ENCODE measurements at places on chromosomes 16 and 17.
A peak's percentile ranks its signal among the peaks of the same experiment; 100 is the strongest.

GRCh38 chr17:12898110-12898509, 108.8 kb downstream of the ARHGAP44 start:
- peak; percentile 66 for DNase-seq

GRCh38 chr17:79777894-79778503, at the start of gene CBX2:
CBX2 (plus strand) TSS chr17:79778148; CDS start chr17:79778236, 88 bp downstream.
- peak; percentile 96 for DNase-seq

DNA sequence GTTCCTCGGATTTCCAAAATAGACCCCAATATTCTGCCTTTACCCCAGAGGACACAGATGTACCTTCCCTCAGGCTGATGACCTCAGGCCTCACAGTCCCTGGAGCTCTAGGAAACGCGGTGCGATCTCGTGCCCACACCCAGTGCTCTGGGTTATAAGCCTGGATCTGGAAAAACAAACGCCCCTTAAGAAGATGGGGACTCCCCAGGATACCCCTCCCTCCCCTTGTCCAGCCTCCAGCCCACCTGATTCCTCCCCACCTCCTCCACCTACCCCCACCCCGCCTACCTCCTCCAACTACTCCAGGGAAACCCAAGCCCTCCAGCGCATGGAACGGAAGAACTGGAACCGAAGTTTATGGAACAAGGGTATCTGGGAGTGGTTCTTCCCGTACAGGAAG, 19.1 kb downstream of the PRR11 start:
- no peak for DNase-seq

DNA sequence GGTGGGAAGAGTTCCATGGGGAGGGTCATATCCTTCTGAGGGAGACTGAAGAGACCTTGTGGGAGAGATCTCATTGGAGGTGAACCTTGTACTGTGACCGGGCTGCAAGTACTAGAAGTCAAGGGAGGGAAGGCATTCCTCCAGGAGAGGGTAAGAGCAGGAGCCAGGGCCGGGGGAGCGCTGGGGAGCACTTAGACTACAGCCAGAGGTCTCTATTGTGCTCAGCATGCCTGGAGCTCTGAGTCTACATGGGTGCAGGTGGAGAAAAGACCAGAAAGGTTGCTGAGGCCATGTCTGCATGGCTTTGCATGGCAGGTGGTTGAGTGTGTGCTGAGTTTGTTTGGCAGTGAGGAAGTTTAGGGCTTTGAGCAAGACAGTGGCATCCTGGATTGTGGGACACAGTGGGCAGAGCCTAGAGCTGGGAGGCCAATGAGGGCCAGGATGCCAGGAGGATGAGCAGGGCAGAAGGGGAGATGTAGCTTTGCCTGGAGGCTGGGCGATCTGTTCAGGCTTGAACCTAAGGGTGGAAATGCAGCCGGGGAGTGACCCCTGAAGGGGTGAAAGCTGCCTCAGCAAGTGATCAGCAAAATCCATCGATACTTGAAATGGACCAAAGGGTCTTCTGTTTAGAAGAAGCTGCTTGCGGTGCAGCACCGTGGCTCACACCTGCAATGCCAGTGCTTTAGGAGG, 317.4 kb upstream of the TNRC6C start:
- DNase-seq: no peak

DNA sequence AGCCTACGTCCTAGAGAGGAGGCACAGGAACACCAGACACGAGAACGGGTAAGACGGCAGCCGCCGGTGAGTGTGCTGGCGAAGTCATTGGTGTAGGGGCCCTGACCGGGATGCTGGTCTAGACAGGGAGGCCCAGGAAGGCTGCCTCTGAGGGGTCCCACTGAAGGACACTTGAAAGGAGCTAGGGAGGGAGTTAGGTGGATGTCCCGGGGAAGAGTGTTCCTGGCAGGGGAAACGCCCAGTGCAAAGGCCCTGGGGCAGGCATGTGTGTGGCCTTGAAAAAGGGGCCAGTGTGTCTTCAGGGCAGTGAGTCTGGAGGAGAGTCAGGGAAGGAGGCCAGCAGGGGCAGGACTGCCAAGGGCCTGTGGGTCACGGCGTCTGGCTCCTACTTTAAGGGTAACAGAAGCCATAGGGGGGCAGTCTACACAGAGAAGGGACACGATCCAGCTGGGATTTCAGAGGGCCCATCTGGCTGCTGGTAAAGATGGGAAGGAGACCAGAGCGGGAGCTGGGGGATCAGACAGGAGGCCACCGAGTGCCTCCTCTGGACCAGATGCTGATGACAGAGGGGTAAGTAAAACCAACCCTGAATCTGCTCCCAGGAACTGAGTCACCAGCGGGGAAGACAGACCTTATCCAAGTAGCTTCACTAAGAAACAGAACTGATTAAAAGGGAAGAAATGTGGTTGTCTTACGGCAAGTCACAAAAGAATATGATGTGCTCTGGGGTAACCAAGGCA, 115.9 kb downstream of the LITAF start:
- no peak for DNase-seq

DNA sequence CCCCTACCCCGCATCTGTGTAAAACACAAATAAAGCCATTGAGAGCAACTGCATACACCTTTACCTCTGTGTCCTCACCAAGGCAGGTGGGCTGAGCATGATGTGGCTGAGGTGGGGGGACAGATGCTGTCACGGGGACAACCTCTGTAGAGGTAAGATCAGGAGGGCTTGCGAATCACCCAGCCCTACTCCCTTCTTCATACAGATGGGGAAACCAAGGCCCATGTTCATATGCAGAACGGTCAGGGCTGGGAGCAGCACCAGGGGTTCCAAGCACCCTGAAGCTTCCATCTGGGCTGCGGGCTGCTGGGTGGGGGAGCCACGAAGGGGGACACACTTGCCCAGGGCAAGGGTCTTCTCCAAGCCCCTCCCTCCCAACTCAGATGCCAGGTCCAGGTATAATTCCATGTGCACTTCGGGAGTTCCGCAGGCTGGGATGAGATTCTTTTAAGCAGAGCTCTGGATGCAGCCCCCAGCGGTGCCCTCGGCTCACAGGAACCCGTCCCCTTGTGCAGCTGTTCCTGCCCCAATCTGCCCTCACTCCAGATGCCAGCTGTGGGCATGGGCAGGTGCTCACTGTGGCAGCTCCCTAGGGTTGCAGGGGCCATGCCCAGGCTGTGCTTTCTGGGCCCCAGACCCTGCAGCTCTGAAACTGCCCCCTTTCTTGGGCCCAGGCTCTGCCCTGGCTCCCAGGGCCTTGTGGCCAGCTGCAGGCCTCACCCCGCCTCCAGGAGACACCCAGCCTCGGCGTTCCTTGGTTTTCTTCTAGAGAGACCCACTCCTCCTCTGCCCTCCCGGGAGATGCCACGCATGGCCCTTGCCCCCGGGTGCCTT, 9.6 kb downstream of the CTRB1 start:
- DNase-seq: no peak

DNA sequence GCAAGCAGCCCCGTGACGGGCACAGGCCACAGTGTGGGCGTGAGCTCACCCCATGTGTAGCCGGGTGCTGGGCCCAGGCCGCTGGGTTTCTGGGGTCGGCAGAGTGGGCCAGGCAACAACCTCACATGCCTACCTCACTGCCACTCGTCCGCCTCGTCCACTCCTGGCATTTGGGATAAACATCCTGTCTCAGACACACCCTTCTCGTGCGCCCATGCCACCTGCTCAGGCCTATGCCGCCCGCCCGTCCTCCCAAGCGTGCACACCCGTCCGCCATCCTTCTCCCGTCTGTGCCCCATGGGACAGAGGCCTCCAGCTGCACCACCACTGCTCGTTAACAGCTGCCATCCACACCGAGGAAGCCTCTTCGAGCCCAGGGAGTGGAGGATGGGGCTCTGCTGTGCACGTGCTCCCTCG, 64.3 kb downstream of the KLHDC4 start:
- DNase-seq: no peak

GRCh38 chr17:59561042-59561441, 4.4 kb upstream of the DHX40 start:
- DNase-seq: peak; percentile 66

- DNase-seq: no peak
These were observed 14.9 kb upstream of the CCDC182 start for GRCh38 chr17:57760046-57760445.

DNA sequence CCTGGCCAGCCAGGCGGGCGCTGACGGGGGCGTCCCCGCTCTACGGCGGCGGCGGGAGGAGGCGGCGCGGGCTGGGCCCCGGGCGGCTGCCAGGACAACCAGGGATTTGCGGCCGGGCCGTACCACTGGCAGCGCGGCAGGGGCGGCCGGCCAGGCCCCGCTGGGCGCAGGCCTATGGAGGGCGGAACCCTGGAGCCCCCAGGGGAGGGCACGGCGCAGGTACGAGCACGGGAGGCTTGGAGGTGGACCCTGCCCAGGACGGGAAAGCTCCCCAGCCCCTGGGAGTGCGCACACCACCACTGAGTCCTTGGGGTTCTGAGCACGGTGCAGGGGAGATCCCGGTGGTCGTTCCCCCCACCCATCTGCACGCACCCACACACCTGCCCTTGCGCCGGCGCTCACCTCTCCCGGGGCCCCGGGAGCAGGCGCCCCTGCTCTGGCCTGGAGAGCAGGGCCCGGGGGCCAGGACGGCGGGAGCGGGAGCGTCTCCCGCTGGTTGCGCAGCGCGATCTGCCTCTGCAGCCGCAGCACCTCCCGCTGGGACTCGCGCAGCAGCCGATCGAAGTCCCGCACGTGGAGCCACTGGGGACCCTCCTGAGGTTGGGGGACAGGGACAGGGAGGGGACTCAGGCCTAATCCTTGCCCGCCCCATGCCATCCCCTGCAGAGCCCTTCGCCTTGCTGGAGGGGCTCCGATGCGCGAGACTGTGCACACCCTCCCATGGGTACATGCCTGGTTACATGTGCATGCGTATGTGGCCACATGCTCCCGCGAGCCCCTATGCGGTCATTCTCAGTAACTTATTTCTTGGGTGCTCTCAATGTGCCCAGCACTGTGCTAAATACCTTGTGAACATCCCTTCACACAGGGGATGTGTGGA, 3.9 kb downstream of the TSPOAP1 start:
- DNase-seq: peak; percentile 88

DNA sequence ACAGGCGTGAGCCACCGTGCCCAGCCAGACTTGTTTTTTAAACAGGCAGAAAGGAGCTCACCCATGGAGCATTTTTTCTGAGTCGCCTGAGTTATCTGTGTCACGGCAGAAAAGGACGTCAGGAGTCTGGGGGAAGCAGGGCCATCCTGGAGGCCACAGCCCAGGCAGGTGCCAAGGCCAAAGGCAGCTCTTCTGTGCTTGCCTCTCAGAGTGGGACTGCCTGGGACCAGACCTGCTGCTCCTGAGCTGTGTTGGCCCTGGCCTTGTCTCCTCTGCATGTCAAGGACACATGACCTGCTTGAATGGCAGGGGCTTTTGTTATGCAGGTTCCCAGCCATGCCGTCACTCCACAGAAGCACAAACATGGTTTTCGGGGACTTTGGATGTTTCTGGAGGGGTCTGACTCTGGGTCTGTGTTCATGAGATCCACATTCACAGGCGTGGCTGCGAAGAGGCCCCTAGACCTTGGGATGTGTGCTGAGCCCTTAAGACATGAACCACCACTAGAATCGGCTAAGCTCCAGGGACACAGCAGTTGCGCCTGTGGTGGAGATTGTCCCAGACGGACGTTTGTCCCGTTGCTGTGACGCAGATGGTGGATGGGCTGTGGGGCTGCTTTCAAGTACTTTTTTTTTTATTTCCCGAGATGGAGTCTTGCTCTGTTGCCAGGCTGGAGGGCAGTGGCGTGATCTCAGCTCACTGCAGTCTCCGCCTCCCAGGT, 33.8 kb downstream of the FOXK2 start:
- DNase-seq: peak; percentile 73

GRCh38 chr16:81673432-81673831, 105.7 kb upstream of the PLCG2 start:
- no peak for DNase-seq

DNA sequence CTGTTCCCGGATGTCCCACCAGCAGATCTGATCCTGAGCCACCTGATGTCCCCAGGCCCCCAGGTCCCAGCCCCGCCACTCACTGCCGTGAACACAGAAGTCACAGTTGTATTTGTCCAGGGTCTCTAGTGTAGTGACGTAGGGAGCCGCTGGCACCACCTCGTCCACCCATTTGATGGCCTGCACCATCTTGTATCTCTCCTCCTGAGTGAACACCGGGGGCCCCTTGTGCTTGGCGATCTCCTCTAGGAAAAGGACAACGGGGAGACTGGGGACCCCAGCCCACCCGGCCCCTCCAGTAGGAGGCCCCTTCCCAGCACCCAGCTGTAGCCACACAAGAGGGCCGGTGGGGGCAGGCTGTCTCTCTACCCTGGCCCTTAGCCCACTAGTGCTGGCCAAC, 2.4 kb downstream of the PCYT2 start:
- DNase-seq: no peak

DNA sequence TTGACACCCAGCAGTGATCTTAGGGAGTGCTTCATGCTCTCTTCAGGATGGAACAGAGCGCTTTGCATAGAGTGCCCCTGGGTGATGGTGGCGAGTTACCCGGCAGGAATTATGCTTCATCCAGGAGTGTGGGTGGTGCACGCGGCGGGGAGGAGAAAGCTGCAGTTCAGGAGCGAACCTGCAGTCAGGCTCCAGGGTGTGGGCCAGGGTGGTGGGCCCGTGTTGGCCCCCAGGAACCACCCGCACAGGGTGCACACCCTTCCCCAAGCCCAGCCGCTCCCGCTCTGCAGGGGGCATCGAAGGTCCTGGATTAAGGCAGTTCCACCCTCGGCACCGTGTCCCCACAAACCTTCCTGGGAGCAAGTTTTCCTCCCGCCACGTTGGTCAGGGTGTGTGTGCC, 3.9 kb downstream of the RAB40C start:
- no peak for DNase-seq

DNA sequence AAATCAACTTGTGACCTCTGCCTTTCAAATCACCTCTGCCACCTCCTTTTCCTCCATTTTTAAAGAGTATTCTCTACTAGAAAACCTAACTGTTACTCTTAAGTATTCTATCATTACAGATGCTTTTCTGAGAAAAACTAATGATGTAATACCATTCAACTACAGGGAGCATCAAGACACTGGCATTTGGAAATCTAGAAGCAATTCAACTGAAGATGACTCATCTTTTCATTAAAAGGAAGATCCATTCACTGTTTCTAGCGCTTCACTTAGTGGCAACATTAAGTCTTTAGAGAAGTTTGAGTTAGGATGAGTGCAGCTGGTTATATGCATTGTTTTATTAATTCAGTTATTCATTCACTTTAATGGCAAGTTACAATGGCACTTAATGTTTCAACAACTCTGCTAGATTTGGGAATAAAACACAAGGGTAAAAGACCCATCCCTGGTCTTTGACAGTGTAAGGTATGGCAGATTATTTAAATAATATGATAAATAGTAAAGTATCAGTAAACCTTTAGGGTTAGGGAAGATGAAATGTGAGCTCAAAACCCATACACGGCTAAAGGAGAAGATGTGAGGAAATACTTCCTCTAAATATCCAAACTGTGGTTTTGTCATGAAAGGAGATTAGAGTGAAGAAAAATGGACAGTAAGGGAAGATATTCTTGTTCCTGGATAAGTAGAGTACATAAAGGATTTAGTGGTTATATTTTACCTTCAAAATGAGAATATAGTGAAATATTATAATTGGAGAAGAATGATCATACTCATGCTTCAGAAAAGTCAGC, 61.7 kb downstream of the KCNJ2 start:
- DNase-seq: no peak

- DNase-seq: peak; percentile 99
These were observed at the start of gene HERPUD1 for GRCh38 chr16:56931892-56932720. HERPUD1 (plus strand) TSS chr16:56932142; CDS start chr16:56932245, 103 bp downstream.

- no peak for DNase-seq
These were observed 28.2 kb downstream of the SNX20 start for GRCh38 chr16:50652836-50653425.

Measured in endodermal cell (in vitro differentiated cells).